ENCODE measurements at places on chromosomes 6 and 20.
A peak's percentile ranks its signal among the peaks of the same experiment; 100 is the strongest.

- no peak for DNase-seq
These were observed 7.0 kb downstream of the PPIL1 start for GRCh38 chr6:36867471-36868224.

DNA sequence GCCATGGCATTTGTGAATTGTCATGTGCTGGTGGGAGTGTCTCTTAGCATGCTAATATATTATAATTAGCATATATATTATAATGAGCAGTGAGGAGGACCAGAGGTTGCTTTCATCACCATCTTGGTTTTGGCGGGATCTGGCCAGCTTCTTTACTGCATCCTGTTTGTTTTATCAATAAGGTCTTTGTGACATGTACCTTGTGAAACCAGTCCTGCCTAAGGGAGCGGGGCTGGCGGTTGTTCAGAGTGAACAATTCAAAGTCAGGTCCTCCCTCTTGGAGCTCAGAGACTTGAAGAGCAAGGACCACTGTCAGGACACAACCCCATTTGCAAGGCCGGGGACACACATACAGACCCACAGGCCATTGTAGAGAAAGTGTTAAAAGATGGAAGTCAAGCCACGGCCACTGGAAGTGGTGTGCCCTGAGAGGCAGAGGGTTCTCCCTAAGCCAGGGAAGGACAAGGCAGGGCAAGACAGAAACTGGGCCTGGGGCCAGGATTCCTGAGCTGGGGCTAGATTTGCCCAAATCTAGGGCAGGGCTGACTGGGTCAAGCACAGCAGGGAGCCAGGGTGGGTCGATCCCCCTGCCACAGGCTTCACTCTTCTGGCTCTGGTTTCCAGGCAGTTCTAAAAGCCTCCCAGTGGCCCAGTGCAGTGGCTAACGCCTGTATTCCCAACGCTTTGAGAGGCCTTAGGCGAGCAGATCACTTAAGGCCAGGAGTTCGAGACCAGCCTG is 14.2 kb downstream of the SLC52A3 start:
- no peak for DNase-seq

GRCh38 chr6:88709819-88710246 is 253.6 kb downstream of the RNGTT start:
- DNase-seq, result no peak

DNA sequence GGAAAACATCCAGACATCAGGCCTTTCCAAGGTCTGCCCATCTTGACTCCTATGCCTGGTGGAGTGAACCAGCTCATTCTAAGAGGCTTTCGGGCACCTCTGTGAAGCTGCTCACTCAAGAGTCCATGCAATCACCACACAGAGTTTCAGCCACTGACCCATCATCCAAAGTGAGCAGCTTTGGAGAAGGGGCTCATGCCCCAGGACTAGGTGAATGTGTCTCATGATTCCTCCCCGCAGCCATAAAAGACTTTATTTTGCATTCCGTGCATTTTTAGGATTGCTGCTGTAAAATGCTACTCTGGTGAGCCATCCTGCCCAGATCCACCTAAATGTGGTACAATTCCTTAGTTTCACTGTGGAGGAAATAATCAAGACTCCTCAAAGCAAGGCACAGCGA is 44.5 kb upstream of the EZR start:
- DNase-seq, result no peak

- no peak for DNase-seq
These were observed 1131.8 kb downstream of the GRIK2 start for GRCh38 chr6:102525336-102525735.

- peak; percentile 18 for DNase-seq
These were observed 41.3 kb downstream of the FRK start for GRCh38 chr6:116019428-116019827.

- DNase-seq, result no peak
These were observed 387.1 kb downstream of the SMOC2 start for GRCh38 chr6:168828035-168828434.

DNA sequence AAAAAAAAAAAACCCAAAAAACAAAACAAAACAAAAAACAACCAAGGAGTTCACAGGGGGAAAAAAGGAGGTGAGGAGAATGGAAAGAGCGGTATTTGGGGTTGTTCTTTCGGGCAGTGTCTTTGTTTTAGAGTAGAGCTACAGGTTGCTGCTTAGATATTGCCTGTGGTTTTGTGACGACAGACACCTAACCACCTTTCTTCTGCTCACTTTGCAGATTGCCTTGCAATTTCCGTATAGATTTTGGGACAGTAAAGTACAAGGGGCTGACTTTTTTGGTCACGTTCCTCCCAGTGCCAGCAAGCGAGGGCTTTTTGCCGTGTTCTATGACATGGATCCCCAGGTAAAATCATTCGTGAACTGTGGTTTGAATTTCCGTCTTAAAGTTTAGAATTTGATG is 50.9 kb downstream of the DEK start:
- no peak for DNase-seq

DNA sequence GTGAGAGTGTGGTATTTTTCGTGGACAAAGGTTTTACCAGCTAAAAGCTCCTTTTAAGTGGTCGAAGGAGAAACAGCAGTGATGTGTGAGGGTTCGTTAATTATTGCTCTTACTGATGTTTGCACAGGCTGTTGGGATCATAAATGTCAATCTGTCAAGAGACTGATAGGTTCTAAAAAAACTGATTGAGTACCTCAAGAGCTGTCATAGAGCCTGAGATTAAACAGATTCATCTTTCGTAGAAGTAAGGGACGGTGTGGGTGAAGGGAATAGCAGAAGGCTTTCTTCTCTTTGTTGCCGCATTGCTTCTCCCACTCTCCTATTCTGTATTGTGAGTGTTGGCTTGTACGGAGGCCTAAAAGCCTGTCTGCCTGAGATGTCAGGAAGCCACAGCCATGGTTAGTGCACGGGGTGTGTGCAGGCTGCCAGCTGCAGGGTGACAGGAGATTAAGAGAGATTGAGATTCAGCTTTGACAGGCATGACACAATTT is 291.0 kb downstream of the ZFAND3 start:
- no peak for DNase-seq

DNA sequence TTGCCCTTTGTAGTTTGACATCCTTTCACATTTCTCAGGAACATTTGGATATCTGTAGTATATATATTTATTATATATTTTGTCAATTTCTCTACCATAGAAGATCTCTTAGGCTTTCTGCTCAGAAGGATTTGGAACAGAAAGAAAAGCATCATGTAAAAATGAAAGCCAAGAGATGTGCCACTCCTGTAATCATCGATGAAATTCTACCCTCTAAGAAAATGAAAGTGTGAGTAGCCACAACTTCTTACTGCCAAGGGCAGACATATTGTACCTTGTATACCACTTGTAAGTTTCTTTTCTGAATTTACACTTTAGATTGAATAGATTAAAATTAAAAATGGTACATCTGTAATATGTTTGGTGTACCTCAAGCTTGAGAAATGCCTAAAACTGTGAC is 31.2 kb downstream of the TPX2 start:
- no peak for DNase-seq

- no peak for DNase-seq
These were observed 139.9 kb downstream of the CDH4 start for GRCh38 chr20:61391812-61392520.

DNA sequence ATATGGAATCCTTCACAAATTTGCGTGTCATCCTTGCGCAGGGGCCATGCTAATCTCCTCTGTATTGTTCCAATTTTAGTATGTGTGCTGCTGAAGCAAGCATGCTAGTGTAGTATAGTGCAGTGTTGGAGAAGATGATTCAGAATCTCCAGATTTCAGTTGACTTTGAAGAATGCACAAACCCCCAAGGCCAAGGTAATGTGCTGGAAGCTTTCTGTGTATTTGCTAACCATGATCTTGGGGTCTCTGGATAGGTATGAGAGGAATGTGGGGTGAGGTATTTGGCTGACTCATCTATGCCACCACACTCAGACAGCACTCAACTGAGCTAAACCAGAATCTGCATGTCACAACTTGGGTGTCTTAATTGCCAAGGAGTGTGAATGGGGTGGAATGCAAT is 42.6 kb upstream of the DEK start:
- no peak for DNase-seq

- DNase-seq, result peak; percentile 20
These were observed 13.7 kb upstream of the HINT3 start for GRCh38 chr6:125942672-125943527.

GRCh38 chr20:52572687-52573086 is 381.1 kb upstream of the ZFP64 start:
- no peak for DNase-seq

GRCh38 chr6:100514660-100515059 is 49.9 kb upstream of the SIM1 start:
- DNase-seq, result no peak

GRCh38 chr6:106729841-106730240 is 100.5 kb downstream of the QRSL1 start:
- DNase-seq, result no peak

DNA sequence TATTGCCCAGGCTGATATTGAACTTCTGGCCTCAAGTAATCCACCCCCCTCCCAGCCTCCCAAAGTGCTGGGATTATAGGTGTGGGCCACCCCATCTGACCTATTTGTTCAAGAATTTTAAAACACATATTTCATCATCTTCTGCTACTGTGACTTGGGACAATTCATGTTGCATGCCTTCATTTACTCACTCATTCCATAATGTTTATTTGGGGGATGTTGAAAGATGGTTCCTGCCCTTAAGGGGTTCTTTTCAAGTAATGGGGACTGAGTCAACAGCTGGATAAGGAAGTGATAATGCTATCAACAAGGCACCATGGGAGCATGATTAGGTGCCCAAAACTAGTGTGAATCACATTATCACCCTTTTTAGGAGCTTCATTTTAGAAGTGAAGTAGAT is 62.0 kb downstream of the CRYBG1 start:
- DNase-seq, result no peak

DNA sequence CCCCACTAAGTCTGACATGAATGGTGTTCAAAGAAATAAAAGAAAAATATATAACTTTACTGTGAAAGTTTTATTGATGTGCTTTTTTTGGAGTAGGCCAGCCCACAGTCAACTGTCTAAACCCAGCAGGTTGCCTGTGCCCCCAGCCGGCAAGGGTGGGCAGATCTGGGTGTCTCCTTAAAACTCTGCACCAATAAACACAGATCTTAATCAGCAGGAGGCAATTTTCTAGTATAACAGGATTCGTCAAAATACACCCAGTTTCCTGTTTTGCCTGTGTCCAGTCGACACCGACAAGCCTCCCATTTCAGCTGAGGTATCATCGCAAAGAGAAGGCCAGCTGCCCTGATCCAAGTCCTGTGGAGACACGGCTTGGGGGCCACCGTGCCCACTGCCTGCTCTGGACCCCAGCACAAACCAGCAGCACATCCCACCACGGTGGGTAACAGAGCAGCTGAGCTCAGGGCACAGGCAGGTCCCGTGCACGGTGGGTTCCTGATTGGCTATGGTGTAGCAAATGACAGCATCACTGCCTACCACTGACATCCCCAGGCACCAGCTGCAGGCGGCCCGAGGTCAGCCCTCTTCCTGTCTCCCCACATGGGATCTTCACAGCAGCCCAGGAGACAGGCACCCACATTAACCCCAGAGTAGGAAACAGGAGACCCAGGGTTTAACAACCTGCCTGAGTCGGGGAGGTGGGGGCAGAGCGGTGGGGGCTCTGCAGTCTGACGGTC is 15.7 kb downstream of the BMP7 start:
- no peak for DNase-seq

GRCh38 chr20:10469056-10469455 is 34.0 kb downstream of the SLX4IP start:
- DNase-seq, result no peak

- no peak for DNase-seq
These were observed 46.4 kb upstream of the COL21A1 start for GRCh38 chr6:56293781-56294180.

DNA sequence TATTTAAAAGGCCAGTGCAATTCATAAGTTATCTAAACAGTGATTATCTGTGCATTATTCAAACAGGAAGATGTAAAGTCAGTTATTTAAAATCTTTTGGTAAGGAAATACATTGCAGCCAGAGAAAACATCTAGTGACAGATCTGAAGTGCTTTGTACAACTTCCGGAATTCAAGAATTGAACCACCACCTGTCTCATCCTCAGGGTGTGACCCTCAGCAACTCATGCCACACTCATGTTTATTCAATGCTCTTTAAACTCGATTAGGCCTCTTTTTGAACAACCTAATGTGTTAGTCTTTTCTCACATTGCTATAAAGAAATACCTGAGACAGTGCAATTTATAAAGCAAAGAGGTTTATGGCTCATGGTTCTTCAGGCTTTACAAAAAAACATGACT is 62.6 kb upstream of the GGTLC1 start:
- no peak for DNase-seq

DNA sequence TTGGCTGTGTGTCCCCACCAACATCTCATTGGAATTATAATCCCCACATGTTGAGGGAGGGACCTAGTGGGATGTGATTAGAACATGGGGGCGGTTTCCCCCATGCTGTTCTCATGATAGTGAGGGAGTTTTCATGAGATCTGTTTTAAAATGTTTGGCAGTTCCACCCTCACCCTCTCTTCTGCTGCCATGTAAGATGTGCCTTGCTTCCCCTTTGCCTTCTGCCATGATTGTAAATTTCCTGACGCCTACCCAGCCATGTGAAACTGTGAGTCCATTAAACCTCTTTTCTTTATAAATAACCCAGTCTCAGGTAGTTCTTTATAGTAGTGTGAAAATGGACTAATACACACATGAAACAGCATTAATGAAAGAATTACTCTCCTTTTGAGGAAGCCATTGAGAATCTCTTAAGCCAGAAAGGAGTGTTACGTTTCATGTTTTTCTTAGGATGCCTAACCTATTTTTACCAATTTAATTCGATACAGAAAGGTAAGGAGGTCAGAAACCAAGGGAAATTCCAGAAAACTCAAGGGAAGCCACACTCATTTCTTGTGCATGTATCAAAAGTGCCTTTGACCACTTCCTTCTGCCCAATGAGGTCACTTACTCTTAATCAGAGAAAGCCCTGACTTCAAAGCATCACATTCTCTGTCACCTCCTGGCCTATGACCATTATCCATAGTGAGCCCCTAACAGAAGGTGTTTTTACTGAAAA is 24.7 kb upstream of the HINT3 start:
- no peak for DNase-seq

GRCh38 chr20:50247196-50248094 is 56.8 kb downstream of the CEBPB start:
- no peak for DNase-seq

- no peak for DNase-seq
These were observed 159.0 kb upstream of the RIPOR2 start for GRCh38 chr6:25094726-25095125.

DNA sequence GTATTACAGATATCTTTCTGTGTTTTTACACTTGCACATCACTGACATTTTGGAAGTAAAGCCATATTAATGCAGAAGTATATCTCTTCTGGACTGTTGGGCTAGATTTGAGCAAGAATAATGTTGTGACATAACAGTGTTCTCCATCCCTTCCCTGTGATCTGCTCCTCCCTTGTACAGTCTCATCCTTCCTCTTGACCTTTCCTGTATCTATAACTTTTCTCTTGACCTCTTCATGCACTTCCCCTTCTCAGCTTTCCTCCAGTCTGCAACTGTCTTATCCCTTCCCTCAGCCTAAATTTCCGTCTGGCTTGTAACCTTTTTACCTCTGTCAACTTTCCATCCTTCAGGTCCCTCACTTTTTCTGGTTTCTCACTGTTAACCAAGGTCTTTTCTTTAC is 29.8 kb downstream of the NCOA3 start:
- DNase-seq, result no peak
